Retinal pigment epithelial cell (primary cell): ENCODE measurements at places on chromosomes 1 and 21.

GRCh38 chr1:245686446-245687030 is 531.8 kb downstream of the KIF26B start:
- no peak for DNase-seq

GRCh38 chr1:222286011-222286410 is 261.9 kb downstream of the HHIPL2 start:
- DNase-seq = no peak

DNA sequence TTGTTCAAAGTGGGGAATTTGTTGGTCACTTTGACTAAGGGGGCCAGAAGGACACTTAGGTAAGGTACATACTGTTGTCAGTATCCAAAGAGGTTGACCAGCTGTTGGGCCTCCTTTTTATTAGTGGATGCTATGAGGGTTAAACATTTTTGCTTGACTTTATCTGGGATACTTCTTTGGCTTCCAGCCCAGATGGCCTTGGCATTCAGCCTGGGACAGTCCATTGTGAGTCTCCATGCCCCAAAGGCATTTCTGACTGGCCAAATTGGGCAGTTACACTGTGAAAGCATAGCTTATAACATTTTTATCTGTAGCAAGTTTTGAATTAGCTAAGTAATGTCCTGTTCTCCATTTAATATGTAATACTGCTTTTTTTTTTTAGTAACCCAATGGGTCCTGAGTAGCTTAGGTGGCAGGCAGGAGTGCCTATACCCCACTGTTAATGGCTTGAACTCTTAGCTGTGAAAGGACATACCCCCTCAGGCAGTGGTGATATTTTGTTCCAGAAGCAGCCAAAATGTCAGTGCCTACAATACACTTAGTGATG is 35.4 kb upstream of the CD1D start:
- DNase-seq = no peak

GRCh38 chr1:203636291-203636690 is 9.7 kb downstream of the ATP2B4 start:
- DNase-seq = peak; percentile 93

GRCh38 chr1:207009182-207009850 is 23.2 kb downstream of the C1orf116 start:
- DNase-seq = no peak

DNA sequence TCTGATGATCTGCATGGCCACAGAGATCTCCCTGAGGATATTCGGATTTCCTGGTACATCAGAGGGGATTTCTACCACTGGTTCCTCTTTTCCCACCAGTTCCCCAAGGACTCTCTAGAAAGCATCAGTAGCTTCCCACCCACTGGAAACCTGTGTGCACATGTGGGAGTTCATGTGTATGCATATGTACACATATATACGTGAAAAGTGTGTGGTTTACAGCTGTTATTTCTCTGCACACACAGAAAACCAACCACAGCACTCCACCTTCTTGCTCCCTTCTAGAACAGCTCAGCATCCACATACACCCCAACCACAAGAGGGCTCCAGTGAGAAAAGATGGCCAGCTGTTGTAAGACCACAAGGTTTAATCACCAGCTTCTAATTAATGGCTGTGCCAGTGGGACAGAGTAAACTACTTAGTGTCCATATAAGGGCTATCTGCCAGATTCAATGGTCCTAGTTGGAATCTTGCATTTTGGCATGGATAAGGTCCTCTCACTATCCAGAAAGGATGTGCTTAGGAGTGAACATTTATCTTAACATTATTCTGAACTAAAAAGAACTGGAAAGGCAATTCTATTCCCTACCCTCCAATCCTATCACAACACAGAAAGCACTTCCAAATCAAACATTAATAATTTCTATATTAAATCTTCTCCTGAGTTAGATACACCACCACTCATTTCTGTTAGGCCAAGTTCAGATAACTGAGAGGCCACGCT is 24.1 kb downstream of the GPR3 start:
- peak; percentile 32 for DNase-seq

- DNase-seq = peak; percentile 75
Measured at GRCh38 chr1:152048416-152049009, 11.7 kb upstream of the S100A11 start.

DNA sequence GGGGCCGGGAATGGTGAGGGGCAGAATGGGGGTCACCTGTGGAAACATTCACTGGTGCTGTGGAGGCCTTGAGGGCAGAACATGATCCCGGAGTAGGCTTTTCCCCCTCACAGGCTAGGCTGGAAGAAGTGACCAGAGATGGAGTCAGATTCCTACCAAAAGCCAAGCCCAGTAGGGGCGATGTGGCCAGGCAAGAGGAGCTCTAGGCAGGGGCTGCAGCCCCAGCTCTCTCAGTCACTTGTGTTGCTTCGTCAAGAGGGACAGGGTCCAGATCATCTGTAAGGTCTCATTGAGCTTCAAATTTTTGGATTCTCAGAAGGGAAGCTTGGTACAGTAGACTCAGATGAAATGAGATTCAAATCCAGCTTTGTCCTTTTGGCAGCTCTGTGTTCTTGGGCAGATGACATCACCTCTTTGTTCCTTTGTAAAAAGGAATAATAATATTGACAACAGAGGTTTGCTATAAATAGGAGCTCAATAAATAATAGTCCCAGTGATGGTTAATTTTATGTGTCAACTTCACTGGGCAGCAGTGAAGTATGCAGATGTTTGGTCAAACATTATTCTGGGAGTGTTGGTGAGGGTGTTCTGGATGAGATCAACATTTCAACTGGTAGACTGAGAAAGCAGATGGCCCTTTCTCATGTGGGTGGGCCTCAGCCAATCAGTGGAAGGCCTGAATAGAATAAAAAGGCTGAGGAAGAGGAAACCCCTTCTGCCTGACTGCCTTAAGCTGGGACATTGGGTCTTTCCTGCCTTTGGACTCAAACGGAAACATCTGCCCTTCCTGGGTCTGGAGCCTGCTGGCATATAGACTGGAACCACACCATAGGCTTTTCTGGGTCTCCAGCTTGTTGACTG is 324.7 kb upstream of the USP24 start:
- no peak for DNase-seq

DNA sequence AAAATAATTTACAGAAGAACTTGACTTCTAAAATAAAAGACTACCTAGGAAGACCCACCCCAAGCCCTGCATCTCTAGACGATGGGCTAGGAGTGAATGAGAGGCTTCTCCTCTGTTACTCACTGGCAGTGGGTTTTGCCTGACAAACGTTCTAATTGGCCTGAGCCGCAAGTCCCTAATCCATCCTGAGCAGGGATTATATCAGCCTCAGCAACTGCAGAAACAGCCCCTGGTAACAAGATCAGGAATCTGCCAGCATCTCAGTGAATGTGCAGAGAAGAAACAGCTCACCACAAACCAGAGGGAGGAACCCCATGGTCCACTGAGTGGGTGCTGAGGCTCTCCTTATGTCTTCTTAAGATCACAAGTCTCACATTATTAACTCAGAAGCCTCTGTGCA is 240.6 kb downstream of the BRINP2 start:
- DNase-seq = peak; percentile 32

DNA sequence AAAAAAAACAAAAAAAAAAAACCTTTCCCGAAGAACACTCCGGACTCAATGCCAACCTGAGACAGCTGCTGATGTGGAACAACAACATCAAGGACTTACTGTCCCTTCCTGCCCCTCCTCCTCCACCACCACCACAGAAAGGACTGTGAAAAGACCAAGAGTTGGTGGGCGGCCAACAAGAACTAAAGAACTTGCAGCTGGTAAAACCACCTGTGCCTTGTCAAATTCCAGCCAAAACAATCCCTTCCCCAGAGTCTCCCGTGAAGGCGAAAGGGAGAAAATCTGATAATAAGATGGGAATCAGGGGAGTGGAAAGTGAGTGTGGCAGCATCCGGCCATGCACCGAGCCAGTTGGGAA is 88.9 kb downstream of the PROX1 start:
- no peak for DNase-seq

DNA sequence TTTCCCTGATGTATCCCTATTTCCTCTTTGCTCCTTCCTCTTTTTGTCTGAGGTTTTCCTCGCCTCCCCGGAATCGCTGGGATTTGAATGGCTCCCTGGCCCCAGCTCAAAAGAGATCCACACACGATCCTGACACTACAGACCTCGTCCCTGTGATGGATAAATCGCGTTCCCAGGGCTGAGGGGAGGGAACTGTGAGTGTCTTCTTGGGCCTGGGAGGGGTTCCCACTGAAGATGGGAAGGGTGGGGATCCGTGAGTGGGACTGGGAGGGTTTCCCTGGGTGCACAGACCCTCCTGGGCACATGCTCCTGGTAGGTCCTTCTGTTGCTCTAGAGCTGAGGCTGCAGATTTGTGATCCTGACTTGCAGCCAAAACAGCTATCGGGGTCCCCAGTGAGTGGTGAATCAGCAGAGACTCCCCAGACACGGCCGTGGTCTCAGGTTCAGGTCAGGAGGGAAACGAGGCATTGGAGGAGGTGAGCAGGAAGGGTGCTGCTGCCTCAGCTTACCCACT is 591.0 kb downstream of the PTPRU start:
- no peak for DNase-seq

GRCh38 chr1:165637427-165637826 is 6.4 kb downstream of the MGST3 start:
- no peak for DNase-seq

- no peak for DNase-seq
Measured at GRCh38 chr1:184143449-184143848, 91.9 kb downstream of the TSEN15 start.
